OCI-LY7 (cell line): ENCODE measurements at places on chromosomes 12 and 14. TPM values are rescaled to one million over a fixed set of nuclear protein-coding genes. Genes with fewer than 3 reads are reported as not detected.
A peak's percentile ranks its signal among the peaks of the same experiment; 100 is the strongest.

Gene PLBD1
- total RNA-seq, result 0.61 TPM in 1 of 2 replicates, not detected in the other

Gene CLEC4C
- total RNA-seq, result not detected in 2 replicates

Gene TSPAN19
- not detected in 2 replicates for total RNA-seq

DNA sequence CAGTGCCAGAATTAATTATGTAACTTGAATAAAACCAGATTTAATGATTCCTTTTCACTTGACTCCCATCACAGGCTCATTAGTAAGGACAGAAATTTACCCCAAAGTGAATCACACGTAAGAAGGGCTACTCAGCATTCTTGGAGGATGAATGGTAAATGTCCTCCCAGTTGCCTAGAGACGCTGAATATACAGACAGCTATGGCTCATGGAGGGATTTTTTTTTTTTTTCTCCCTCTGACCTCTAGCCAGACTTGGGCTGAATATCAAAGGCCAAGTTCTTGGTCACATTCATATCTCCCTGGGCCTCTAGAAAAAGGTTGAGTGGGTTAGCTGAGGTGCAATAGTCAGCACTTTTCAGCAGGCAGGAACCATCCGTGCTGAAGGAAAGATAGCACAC lies 77.5 kb downstream of the PHLDA1 start:
- DNase-seq, result no peak

DNA sequence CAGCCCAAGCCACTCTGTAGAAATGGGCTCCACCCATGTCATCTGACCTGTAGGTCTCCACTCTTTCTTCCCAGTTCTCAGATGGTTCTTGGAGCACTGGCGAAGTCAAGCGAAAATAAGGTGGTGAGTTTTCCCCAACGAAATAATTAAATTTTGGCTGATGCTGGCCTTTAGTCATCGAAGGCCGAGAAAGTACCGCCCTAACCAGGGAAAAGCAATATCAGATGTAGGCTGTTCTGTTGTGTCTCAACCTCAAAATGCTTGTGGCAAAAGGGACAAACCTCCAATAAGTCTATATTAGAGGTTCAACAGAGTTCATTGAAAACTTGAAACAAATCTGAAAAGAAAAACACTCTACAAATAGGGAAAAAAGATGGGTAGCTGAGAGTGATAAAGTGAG lies 48.6 kb upstream of the BCAT1 start:
- DNase-seq, result no peak

GRCh38 chr12:68102163-68102562 lies 57.4 kb downstream of the IFNG start:
- DNase-seq, result no peak

DNA sequence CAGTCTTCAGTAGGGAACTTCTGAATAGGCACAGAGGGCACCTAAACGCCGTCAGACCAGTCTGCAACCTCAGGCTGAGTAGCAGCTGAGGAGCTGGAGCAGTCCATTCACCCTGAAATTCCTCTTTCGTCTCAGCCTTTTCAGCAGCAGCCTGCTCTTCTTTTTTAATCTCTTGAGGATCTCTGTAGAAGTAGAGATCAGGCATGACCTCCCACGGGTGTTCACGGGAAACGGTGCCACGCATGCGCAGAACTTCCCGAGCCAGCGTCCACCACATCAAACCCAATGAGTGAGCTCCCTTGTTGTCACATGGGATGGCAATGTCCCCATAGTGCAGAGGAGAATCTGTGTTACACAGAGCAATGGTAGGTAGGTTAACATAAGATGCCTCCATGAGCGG lies 11.1 kb upstream of the MARK3 start:
- no peak for DNase-seq

DNA sequence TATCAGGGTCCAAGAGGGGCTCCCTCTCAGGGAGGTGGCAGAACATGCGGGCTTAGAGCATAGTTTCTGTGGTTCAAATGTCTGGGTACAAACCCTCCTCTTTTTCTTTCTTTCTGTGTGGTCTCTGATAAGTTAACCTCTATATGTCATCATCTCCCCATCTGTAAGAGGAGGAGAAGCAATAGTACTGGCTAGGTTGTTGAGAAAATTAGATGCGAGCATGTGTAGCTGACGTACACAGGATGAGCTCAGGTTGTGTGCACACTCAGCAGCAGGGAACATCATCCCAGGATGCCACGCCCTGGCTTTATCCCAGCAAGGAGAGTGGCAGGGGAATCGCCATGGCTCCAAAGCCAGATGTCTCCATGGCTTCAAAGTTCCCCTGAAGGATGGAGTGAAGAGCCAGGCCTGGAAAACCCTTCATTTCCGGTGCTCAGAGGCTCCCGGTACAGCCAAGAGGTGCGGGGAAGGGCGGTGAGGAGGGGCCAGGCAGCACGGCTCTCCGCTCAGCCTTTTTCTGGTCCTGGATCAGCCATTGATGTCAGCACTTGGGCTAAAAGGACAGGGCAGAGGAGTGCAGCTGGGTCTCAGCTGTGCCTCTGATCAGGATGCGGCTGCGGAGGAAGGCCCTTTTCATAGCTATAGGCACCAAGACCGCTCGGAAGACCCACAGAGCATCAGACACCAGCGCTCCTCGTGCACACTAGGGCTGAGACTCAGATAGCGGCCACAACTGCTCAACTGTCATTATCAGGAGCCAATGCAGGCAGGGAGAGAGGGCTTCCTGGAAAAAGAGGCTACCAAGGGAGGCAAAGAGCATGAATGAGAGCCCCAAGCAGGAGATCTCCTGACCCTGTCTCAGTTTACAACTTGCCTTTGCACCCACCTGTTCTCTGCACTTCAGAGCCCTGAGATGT lies 41.5 kb downstream of the ARL6IP4 start:
- no peak for DNase-seq

DNA sequence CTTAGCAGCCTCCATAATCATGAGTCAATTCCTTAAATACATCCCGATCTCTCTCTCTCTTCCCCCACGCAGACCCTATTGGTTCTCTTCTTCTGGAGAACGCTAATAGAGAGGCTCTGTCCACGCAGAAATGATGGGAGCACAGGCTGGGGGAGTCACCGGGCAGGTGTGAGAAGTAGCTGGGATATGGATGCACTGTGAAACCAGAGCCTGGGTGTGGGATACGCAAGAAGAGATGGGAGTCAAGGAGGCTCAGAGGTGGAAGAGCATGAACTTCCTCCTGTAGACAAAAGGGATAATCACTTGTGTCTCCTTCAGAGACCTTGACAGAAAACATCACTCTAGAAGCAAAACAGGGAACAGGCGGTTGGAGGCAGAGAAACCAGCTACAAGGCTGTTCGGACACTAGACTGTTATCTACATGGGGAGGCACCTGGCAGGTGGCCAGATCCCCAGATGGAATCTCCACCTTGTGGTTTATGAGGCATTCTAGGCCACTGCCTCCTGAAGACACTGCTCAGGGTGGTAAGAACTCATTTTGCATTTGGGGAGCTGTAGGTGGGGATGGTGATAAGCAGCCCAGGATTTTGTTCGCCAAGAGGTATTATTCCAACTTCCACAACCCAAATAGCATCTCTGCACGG lies 7.2 kb upstream of the SELPLG start:
- peak; percentile 89 for DNase-seq
